Frontal cortex (tissue), 4 donors: ENCODE measurements at places on chromosomes 2 and 18. TPM values are rescaled to one million over a fixed set of nuclear protein-coding genes. Genes with fewer than 3 reads are reported as not detected.

Gene MYL1
- not detected for total RNA-seq

Gene GDF7
- under 0.01 TPM for total RNA-seq

Gene SP100
- total RNA-seq, result 4.1 TPM

Gene LYG1
- 0.41 TPM for total RNA-seq

Gene STAT4
- total RNA-seq, result 5.3 TPM

Gene SCN2A
- total RNA-seq, result 160 TPM

Gene ALPI
- not detected for total RNA-seq

Gene CHRND
- not detected for total RNA-seq

Gene ANKRD30BL
- total RNA-seq, result 12.6 TPM

Gene PROKR1
- 0.82 TPM for total RNA-seq

Gene PRKAG3
- total RNA-seq, result not detected

Gene TMEM127
- 14.7 TPM for total RNA-seq

Gene ACMSD
- total RNA-seq, result not detected

Gene METTL21A
- total RNA-seq, result 12.6 TPM

Gene CCDC74A
- total RNA-seq, result 4.5 TPM

Gene HOXD4
- total RNA-seq, result not detected

Gene RAB17
- total RNA-seq, result 0.41 TPM

Gene PID1
- total RNA-seq, result 36.7 TPM

Gene CPLX4
- total RNA-seq, result not detected

Gene ALLC
- under 0.01 TPM for total RNA-seq

Gene TXNDC2
- not detected for total RNA-seq

Gene UGT1A8
- total RNA-seq, result not detected

Gene EML6
- 5.3 TPM for total RNA-seq

Gene SERPINB2
- not detected for total RNA-seq

Gene COL3A1
- total RNA-seq, result 88.0 TPM
